ENCODE measurements at places on chromosomes 2 and 18. TPM values are rescaled to one million over a fixed set of nuclear protein-coding genes. Genes with fewer than 3 reads are reported as not detected.

DNA sequence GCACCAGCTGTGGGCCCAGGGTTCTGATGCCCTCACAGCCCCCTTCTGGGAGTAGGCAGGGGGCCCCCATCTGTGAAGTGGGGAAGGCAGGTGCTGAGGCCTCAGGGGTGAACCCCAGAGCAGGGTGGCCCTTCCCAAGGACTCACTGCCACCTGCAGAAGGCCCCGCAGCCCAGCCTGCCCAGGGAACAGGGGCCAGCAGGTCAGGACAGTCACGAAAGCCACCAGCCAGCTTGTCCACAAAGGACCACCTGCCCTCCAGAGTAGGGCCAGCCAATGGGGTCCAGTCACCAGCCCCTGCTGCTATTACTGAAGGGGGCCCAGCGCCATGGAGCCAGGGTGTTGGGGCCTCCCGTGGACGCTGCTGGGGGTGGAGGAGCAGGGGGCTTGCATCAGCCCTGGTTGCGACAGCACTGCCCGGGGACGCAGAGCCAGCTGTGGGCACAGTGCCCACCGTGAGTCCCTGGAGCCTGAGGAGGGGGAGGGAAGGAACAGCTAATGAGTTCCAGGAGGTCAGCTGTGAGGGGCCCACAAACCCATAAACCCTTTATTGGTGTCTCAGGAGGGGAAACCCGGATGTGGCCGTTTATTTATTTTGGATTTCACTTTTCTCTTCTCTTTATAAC, 11.5 kb upstream of the SNED1 start:
- H3K4me3 ChIP-seq: no peak overlapping the region
- peaks cover 3% of the 10 kb centered on the region for H3K4me1 ChIP-seq
- no peak overlapping the region for H3K27ac ChIP-seq
- DNase-seq: peak; percentile 9
- H3K27me3 ChIP-seq: peaks cover 8% of the 10 kb centered on the region
- H3K36me3 ChIP-seq: no peaks in the 10 kb centered on the region

DNA sequence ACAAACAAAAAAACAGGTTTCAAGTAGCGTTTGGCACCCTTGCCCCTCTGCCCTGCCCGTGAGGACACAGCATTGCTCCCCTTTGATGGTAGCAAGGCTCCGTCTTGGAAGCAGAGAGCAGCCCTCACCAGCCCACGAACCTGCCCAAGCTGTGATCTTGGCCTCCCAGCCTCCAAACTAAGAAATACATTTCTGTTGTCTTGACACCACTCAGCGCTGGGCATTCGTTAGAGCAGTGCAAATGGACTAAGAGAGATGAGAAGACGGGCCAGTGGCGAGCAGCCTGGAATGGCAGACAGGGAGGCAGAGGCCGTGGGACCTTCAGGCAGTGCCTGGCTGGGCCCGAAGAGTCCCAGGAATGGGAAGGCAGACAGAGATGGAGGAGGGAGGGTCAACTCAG, 109.8 kb downstream of the SH3BP4 start:
- no peak for DNase-seq
- H3K4me3 ChIP-seq: no peak overlapping the region
- H3K36me3 ChIP-seq: no peaks in the 10 kb centered on the region
- H3K27me3 ChIP-seq: peaks cover 17% of the 10 kb centered on the region

GRCh38 chr2:148300544-148300943, 279.7 kb downstream of the MBD5 start:
- no peak for DNase-seq
- no peaks in the 10 kb centered on the region for H3K27me3 ChIP-seq
- no peak overlapping the region for H3K27ac ChIP-seq
- peaks cover 20% of the 10 kb centered on the region for H3K36me3 ChIP-seq
- H3K4me1 ChIP-seq: no peaks in the 10 kb centered on the region

GRCh38 chr2:158025255-158025996, 76.2 kb upstream of the UPP2 start:
- H3K36me3 ChIP-seq: no peaks in the 10 kb centered on the region
- no peaks in the 10 kb centered on the region for H3K27me3 ChIP-seq
- H3K27ac ChIP-seq: no peak overlapping the region
- DNase-seq: no peak

DNA sequence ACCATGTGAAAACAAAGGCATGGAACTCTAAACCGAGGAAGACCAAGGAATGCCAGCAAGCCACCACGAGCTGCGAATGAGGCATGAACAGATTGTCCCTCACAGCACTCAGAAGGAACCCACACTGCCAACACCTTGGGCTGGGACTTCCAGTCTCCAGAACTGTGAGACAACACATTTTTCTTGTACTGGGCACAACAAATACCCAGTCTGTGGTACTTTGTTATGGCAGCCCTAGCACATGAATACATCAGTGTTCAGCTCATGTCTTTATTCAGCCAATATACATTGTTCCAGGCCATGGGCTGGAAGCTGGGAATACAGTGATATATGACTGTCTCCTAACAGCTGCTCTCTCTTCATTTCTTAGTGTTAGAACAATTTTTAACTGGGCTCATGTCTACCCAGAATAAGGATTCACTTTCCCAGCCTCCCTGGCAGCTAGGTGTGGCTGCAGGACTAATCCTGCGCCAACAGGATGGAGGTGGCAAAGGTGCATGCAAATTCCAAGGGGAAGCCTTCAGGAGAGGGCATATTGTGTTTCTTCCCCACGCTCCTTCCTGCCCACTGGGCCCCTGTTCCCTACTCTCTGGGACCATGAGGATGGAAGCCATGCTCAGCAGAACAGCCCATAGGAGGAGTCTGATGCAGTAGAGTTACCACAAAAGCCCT, 59.6 kb downstream of the STPG4 start:
- no peaks in the 10 kb centered on the region for H3K36me3 ChIP-seq
- H3K27ac ChIP-seq: no peak overlapping the region
- H3K4me3 ChIP-seq: no peak overlapping the region

DNA sequence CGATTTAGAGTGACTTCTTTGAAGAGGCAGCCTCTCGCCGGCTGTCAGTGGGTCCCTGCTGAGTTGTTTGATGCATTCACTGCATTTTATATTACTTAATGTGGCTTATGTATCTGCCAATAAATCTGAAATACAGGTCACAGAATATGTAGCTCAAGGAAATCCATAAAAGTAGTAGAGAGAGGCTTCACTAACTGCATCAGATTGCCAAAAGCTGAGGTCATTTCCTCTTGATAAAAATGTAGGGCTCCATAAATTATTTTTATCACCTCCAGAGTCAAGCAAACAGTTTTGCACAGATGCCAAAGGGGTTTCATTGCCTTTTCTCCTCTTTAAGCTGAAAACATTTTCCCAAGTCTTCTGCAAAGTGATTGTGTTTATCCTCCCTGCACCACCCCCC, 36.5 kb upstream of the CCDC93 start:
- peaks cover 21% of the 10 kb centered on the region for H3K4me1 ChIP-seq
- no peak for DNase-seq
- H3K27ac ChIP-seq: no peak overlapping the region
- H3K4me3 ChIP-seq: no peak overlapping the region

- peaks cover 2% of the 10 kb centered on the region for H3K27me3 ChIP-seq
- no peaks in the 10 kb centered on the region for H3K36me3 ChIP-seq
- no peak overlapping the region for H3K4me3 ChIP-seq
- no peak overlapping the region for H3K27ac ChIP-seq
Observed at GRCh38 chr2:88081924-88082608, 14.4 kb downstream of the SMYD1 start.

GRCh38 chr2:107380912-107381311, 445.8 kb upstream of the RGPD4 start:
- H3K27ac ChIP-seq: no peak overlapping the region
- H3K27me3 ChIP-seq: no peaks in the 10 kb centered on the region
- no peaks in the 10 kb centered on the region for H3K4me1 ChIP-seq
- no peak for DNase-seq
- H3K36me3 ChIP-seq: no peaks in the 10 kb centered on the region

GRCh38 chr2:63576546-63576945, 11.7 kb downstream of the WDPCP start:
- no peak overlapping the region for H3K27ac ChIP-seq
- peaks cover 8% of the 10 kb centered on the region for H3K36me3 ChIP-seq

- peak within 1 kb of the TSS; percentile 78 for H3K4me3 ChIP-seq
- no peaks in the 10 kb centered on the region for H3K36me3 ChIP-seq
- H3K27ac ChIP-seq: no peak within 1 kb of the TSS
- DNase-seq: peak; percentile 57
Observed at GRCh38 chr2:950080-950966, at the start of gene SNTG2. Gene SNTG2, plus strand, starts transcription at chr2:950849. Its CDS starts 148 bp downstream, at chr2:950997.

- peaks cover 70% of the 10 kb centered on the region for H3K27me3 ChIP-seq
- no peak for DNase-seq
- H3K4me1 ChIP-seq: peaks cover 22% of the 10 kb centered on the region
Observed at GRCh38 chr2:104868505-104868866, 14.6 kb downstream of the POU3F3 start.

DNA sequence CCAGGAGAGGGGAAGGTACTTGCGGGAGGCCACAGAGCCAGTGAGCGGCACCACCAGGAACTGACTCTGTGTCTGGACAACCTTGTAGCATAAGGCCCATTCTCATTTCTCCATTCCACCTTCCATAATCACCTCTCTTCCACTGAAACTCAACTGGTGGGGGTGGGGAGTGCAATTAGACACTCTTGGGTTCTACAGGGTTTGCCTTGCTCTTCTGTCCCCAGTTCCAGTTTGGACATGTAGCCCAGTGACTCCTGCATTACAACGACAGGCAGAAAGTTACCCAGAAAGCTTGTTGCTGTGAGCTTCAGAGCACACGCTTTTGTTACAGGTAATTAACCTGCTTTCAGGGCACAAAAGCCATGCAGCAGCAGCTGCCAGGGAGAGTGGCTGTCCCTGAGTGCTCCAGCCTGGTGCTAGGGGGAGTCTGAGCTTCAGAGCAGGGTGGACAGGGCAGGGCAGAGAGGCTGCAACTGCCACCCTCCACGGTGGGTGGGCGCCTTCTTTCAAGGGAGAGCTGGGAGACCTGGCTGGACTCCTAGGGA, 65.2 kb downstream of the COPS8 start:
- DNase-seq: no peak
- H3K4me3 ChIP-seq: no peak overlapping the region
- no peaks in the 10 kb centered on the region for H3K4me1 ChIP-seq
- H3K27me3 ChIP-seq: peaks cover 4% of the 10 kb centered on the region

GRCh38 chr2:187188783-187189631, 259.0 kb downstream of the CALCRL start:
- no peaks in the 10 kb centered on the region for H3K36me3 ChIP-seq
- no peak overlapping the region for H3K27ac ChIP-seq
- no peaks in the 10 kb centered on the region for H3K27me3 ChIP-seq
- no peak for DNase-seq
- no peak overlapping the region for H3K4me3 ChIP-seq

- peaks cover 14% of the 10 kb centered on the region for H3K4me1 ChIP-seq
- peaks cover 27% of the 10 kb centered on the region for H3K36me3 ChIP-seq
- H3K4me3 ChIP-seq: peak overlapping the region; percentile 85
Observed at GRCh38 chr2:95158891-95159619, 593 bp downstream of the ZNF514 start.

DNA sequence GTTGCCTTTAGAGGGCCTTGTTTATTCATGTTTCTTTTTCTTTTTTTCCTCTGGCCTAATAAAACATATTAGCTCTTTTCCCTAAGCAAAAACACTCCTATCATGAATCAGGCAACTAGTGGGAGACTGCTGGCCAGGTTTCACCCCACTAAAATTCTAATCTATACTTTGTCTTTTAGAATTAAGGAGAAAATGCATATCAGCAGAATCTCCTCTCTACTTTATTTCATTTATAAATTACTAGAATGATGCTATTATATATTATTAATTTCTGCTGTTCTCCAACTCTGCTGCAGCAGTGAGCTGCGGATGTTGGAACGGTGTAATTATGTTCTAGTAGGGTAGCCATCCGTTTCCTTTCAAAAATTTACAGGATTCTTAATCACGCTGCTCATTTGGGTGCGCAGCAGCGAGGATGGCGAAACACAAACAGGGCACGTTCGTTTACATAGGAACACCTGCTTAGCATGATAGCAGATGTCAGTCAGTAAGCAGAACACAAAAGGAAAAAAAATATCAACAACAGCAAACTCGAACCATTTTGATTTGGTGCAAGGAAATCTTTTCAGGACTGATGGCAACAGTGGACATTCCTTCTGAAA, 30.5 kb downstream of the ZEB2 start:
- H3K27me3 ChIP-seq: no peaks in the 10 kb centered on the region
- no peak for DNase-seq
- H3K4me1 ChIP-seq: peaks cover 64% of the 10 kb centered on the region
- no peak overlapping the region for H3K4me3 ChIP-seq
- peaks cover 59% of the 10 kb centered on the region for H3K36me3 ChIP-seq

DNA sequence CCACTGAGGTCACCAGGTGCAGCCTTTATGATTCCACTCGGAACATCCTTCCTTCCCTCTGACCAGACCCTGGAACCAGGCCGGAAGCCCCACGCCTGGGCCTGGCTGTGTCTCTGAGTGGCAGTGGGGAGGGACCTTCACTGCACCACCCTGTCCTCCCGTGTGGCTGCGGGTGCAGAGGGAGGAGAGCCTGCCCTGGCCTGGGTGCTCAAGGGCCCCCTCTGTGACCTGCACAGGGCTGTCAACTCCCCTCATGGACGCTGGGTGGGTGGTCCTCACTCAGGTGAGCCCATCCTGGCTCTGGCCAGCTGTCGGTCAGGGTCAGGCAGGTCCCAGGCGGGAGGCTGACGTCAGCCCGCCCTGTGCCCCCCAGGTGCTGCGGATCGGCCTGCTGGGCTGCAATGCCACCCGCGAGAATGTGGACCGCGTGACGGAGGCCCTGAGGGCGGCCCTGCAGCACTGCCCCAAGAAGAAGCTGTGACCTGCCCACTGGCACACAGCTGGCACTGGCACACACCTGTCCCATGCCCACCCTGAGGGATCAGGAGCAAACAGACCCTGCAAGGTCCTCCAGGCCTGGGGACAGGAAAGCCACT, 9.8 kb downstream of the AGXT start:
- H3K36me3 ChIP-seq: no peaks in the 10 kb centered on the region
- H3K4me1 ChIP-seq: no peaks in the 10 kb centered on the region
- no peak overlapping the region for H3K4me3 ChIP-seq
- H3K27me3 ChIP-seq: peaks cover 2% of the 10 kb centered on the region
- no peak overlapping the region for H3K27ac ChIP-seq

- H3K4me3 ChIP-seq: no peak overlapping the region
- peak overlapping the region; percentile 64 for H3K27ac ChIP-seq
- H3K36me3 ChIP-seq: peaks cover 7% of the 10 kb centered on the region
Observed at GRCh38 chr18:63135101-63135500, 184.5 kb downstream of the BCL2 start.

DNA sequence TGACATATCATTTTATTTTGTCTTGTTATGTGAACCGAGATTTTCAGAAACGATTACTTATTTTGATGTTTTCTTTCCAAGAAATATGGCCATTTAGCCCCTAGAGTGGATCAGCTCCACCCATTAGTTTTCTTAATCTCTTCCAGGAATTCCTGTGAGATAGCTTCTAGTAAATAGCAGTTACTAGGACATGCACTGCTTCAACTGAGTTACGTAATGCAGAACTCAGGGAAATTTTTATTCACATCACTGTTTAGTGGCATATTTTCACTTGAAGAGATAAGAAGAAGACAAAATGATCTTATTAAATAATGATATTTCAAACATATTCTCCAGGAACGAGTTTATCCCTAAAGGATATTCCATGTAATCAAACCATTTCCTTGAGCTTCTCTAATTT, 573.5 kb upstream of the CNTNAP5 start:
- no peaks in the 10 kb centered on the region for H3K36me3 ChIP-seq
- H3K27me3 ChIP-seq: no peaks in the 10 kb centered on the region
- H3K4me3 ChIP-seq: no peak overlapping the region

- no peaks in the 10 kb centered on the region for H3K27me3 ChIP-seq
- no peak overlapping the region for H3K4me3 ChIP-seq
- no peak overlapping the region for H3K27ac ChIP-seq
- peaks cover 41% of the 10 kb centered on the region for H3K36me3 ChIP-seq
Observed at GRCh38 chr2:240556553-240557100, 1.2 kb downstream of the ANKMY1 start.

The GNAL gene
- 0.22 TPM for total RNA-seq

The KLHL41 gene
- 0.27 TPM for total RNA-seq

The TMEM163 gene
- 4.4 TPM for total RNA-seq

The CROCC2 gene
- total RNA-seq: not detected

The GPC1 gene
- 1.1 TPM for total RNA-seq

The C18orf32 gene
- total RNA-seq: 31.6 TPM

The C1GALT1C1L gene
- total RNA-seq: not detected

The PAX8 gene
- total RNA-seq: 0.39 TPM

The ANKRD23 gene
- 6.1 TPM for total RNA-seq
